Stimulated activated CD8-positive, alpha-beta memory T cell treated with anti-CD3 and anti-CD28 coated beads, Interleukin-7, amount 100 ng/mL, for 1 hour (primary cell): ENCODE measurements at places on chromosomes 5 and 9.

DNA sequence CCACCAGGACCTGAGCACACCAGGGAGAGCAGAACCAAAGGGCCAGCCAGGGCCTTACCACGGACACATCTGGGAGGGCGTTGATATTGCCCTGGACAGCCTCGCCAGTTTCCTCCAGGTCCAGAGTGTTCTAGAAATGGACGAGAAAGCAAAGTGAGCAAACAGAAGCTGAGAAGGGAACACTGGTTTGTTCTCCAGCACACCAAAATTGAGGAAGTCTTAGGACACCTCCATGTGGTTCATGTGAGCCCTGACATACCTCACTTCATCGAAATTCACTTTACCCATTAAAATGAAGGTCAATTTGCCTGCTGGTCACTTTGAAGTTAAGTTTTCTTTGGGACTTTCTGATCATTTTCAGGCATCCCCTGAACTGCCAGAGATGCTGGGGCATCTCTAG lies 20.1 kb upstream of the AKNA start:
- no peak for DNase-seq

DNA sequence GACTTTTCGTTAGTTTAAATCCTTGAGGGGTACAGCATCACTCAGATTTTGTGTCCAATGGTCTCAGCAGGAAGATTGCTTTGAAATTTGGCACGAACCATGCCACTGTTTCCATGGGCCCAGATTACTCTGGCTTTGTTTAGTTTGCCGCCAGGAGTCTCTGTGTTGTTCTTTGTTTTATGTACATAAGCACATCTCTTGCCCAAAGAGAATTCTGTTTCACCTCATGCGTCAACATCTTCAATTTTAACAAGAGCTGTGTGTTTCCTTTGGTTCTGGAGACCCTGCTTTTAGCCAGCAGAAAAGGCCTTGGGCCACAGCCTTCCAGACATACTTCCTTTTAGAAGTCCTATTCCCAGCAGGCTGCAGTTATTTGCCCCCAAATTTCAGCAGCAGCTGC lies 62.4 kb downstream of the TNPO1 start:
- DNase-seq: no peak

- no peak for DNase-seq
Measured at GRCh38 chr5:939368-939767, 46.7 kb downstream of the TRIP13 start.

DNA sequence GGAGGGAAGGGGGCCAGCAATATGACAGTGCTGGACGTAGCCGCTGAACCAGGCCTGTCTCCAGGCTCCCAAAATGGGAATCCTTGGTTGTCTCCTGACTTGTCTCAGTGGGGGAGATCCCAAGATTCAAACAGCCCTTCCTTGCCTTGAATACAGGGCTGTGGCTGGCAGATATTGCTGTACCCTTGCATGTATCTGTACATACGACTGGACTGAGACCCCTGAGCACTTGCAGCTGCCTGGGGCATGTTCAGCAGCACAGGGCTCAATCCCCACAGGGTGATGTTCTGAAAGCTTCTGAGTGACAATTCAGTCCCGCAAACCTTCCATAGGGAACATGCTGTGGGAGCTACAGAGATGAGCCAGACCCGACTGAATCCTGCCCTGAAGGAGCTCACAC lies 13.3 kb downstream of the OR13J1 start:
- DNase-seq: no peak

DNA sequence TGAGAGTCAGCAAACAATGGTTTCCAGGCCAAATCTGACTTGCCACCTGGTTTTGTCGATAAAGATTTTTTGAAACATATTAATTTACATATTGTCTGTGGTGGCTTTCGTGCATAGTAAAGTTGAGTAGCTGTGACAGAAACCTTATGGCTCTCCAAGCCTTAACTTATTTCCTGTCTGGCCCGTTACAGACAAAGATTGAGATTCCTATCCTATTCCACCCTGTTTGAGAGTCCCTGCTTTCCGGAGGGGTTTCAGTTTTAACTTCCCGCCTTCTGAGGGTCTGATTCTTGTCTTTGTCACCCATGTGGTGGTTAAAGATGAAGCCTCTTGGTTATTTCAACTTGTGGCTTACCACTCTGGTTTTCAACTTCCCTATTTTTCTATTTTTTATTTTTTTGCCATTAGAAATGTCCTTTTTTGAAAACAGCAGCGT lies 11.4 kb downstream of the OTULIN start:
- DNase-seq: no peak

DNA sequence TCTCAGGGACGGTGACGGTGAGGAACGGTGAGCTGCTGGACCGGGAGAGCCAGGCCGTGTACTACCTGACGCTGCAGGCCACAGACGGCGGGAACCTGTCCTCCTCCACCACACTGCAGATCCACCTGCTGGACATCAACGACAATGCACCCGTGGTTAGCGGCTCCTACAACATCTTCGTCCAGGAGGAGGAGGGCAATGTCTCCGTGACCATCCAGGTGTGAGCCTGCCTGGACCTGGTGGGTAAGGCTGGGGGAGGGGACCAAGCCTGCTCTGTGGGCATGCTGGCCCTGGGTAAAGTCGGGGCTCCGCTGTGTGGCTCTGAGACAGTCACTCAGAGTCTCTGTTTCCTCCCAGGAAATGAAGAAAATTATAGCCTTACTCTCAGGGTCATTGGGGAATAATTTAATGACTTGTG lies 29.3 kb downstream of the CDHR2 start:
- no peak for DNase-seq
